Mucosa of descending colon (tissue), 3 donors: ENCODE measurements at places on chromosomes 16 and 17. TPM values are rescaled to one million over a fixed set of nuclear protein-coding genes. Genes with fewer than 3 reads are reported as not detected.

GRCh38 chr17:3903881-3904290 lies 11.0 kb upstream of the CAMKK1 start:
- no peak for DNase-seq

DNA sequence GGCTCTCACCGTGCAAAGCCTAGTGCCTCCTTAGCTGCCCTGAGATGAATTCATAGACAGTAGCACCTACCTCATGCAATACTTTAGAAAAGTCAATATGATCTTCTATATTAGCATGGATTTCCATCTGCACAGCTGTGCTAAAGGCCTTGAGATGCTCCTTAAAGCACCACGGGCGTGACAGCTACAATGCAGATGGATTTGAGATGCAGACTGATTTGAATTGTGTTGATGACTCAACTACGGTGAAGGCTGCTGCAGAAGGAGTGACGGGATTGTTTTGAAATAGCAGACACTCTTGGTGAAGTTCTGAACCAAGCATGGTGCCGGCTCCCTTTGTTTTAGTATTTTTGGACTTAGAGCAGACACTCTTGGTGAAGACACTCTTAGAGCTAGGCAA lies 88.2 kb downstream of the SPECC1 start:
- no peak for DNase-seq

GRCh38 chr16:88865310-88865709 lies 1.1 kb downstream of the PABPN1L start:
- no peak for DNase-seq

DNA sequence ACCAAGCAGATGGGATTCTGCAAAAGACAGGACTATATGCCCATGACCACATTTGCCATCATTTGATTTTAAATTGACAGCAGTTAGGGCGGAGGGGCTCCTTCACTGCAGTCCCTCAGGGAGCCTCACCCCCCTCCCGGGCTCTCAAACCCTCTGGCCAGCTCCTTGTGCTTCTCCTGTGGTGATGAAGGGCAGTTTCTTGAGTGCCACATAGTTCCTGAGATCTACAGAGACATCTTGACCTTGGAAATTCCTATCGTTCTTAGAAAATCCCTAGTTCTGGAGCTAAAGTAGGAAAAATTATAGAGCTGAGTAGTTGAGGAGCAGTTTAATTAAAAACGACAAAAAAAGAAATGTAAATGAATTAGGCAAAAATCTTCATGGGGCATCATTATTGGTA lies 231.5 kb downstream of the CCDC182 start:
- no peak for DNase-seq

GRCh38 chr16:68116256-68116867 lies 31.2 kb downstream of the NFATC3 start:
- DNase-seq = no peak

DNA sequence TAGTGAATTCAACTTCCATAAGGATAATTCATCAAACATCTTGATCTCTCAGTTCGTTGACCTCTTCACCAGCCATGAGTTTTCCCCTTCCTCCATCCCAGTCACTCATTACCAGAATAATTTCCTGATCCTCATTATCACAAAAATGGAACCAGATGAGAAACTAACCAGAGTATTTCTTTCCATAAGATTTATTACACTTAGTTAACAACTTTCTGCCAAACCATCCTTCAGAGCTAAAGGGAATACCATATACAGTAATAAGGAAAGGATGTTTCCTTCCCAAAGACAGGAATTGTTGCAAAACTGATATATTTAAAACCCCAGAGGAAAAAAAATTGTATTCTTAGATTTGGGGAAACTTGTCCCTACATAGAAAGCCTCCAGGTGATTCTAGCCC lies 8.6 kb downstream of the KRTAP29-1 start:
- DNase-seq = no peak

DNA sequence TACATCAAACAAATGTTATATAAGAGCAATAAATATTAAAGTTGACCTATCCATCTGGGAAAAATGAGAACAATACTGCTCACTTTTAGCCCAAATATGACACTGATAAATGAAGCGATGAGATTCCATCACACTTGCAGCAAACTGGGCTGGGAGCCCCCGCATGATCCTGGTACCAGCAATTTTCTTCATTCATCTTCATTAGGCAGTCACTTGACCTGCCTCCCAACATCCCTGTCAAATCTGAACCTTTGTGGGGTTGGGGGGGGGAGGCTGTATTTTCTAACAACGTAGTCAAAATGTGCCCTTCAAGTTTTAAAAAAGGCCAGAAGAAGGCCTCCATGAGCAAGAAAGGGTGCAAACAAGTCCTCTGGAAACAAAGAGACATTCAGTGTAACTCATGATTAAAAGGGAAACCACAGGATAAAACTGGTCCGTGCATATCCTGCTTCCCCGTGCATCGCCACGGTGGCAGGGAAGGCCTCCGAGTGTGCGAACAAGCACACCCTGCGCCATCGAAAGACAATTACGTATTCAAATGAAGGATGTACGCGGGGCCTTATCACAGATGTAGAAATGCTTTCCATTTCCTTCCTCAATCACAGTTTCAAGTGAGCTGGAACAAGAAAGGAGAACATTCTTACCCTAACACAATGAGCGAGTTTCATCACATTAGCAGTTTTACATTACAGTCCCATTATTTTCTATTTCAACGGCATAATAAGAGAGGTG lies 48.4 kb downstream of the TOX3 start:
- DNase-seq = peak; percentile 71

- DNase-seq = no peak
Observed at GRCh38 chr17:65102788-65103187, 34.4 kb upstream of the RGS9 start.

- no peak for DNase-seq
Observed at GRCh38 chr17:66725956-66726355, 109.0 kb upstream of the CACNG5 start.

- no peak for DNase-seq
Observed at GRCh38 chr17:60914078-60914477, 236.4 kb downstream of the BCAS3 start.

GRCh38 chr17:49779156-49779738 lies 9.2 kb upstream of the KAT7 start:
- DNase-seq = no peak

DNA sequence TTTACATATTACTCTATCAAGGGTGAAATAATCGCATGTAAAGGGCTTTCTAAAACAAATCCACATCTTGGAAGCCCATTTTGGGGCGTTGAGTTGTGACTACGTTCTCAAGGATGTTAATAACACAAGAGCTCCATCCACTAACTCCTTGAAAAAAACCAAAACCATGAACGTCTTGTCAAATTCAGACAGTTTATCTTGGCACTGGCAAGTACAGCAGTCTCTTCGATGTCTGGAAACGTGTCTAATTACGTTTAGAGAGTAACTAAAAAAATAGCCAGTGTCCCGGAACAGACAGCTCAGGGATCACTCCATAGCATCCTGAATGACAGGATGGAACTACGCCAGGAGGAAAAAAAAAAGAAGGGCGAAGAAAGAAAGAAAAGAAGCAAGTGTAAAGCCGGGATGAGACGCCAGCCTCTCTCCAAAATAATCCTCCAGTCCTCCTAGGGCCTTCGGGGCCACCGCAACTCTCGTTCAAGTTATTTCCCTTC lies 954 bp downstream of the MYO1D start:
- no peak for DNase-seq

DNA sequence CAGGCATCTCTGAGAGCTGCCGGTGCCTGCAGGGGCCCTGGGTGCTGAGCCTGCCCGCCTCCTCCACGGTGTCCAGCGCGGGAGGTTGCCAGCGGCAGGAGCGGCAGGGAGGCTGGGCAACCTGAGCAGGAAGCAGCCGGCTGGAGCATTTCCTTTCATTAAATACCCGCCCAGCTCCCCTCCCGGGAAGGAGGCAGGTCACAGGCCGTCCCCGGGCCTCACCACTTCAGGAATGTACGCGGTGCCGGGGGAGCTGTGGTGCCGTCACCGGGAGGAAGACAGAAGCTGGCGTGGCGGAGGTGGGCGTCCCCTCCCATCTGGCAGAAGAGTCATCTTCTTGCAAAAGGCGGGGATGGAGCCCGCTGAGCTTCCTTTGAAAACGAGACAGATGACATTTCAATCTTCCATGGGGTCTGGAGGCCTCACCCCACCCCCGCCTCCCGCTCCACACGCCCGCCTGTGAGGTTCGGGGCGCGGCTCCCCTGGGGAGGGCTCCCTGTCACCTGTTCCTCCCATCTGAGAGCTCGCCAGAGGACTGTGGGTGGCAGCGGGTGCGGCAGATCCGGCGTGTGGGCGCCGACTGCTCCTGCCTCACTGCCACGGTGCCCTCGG lies 16.0 kb downstream of the SOX8 start:
- DNase-seq = peak; percentile 32

DNA sequence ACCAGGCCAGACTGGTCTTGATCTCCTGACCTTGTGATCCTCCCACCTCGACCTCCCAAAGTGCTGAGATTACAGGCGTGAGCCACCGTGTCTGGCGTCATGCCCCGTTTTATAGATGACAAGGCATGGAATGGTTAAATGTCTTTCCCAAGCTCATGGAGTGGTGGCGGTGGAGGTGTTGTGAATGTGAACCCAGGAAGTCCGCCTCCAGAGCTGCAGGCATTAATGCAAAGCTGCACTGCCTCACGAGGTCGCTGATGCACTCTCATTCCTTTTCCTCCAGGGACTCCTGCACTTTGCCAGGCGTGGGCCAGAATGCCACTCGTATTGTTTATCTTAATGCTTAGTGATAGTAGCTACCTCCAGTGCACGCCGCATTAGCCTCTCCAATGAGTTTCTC lies 149.6 kb downstream of the WWOX start:
- DNase-seq = peak; percentile 70

DNA sequence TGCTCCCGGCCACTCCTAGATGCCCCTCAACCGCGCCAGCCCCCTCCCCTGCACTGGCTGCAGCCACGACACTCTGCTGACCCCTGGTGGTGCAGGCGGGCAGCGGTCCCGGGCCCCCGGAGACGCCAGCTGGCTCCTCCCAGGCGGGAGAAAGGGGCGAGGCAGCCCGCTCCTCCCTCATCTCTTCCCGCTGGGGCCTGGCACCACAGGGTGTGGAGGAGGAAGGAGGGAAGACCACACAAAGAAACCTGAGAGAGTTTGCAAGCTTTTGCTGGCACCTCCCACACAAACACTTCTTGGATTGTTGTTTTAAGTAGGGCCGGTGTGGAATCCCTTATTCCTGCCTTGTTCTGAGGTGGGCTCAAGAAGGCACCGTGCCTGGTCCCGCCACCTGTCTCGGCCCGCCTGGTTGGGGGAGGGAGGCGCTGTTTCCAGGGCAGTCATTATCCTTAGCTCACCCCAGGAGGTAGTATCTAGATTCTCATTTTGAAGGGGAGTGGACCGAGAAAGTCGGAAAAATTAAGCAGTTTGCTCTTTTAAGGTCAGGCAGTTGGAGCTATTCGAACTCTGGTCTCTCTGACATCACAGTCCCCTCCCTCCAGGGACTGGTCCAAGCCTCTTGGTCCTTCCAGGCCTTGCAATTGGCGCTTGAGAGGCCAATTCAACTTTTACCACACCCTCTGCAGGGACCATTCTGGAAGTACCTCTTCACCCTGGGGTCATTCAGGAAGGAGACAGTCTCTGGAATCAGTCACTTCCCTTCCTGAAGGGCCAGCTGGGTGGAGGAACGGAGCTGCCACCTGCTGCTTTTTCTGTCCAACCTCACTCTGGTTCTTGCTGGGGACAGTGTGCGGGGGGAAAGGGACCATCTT lies 959 bp upstream of the ANKRD13B start:
- DNase-seq = peak; percentile 96

DNA sequence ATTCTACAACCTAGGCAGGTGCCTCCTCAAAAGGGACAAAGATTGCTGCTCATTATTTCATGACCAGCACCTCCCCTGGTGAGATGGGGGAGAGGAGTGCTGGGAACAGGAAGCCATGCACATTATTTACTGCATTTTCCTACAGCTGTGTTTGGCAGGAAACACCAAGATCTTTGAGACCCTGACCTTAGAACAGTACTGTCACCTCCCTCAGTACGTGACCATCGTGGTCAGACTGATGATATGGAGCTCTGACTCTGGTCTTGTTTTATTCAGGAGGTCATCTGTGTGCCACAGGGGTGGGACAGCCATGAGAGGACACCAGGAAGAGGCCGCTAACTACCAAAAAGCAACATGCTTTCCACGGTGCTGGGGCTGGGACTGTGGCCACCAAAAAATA lies 37.4 kb downstream of the USP22 start:
- DNase-seq = no peak

DNA sequence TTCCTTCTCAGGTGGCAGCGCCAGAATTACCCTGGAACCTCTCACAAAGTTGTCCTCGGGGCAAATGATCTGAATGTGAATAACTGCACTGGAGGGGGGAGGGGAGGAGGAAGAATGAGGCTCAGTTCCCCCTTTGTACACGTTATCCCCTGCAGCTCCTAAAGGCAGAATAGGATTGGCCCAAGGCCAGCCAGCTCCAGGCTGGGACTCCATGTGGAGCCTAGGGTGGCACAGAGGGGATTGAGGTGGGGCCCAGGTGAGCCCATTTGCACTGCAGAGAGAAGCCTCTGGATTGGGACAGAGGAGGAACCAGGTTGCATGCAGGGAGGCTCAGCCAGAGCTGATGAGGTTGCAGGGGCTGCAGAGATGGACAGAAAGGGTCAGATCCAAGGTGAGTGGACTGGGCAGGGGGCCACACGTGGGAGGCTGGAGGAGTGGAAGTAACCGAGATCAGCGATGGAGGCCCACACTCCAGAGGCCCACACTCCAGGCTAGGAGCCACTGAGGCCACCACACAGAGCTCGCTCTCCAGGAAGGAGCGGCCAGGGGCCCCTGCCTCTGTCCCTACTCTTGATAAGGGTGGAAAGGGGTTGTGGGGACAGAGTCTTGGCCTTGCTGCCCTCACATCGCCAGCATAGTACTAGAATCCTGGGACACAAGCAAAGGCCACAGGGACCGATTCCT lies 78.6 kb downstream of the RBFOX3 start:
- DNase-seq = no peak

- no peak for DNase-seq
Observed at GRCh38 chr17:81890447-81891302, 711 bp downstream of the ALYREF start.

Gene SMYD4
- total RNA-seq = 19.4 TPM

Gene SERPINF2
- total RNA-seq = 2.9 TPM

Gene SPNS3
- total RNA-seq = not detected

Gene TBL3
- 21.6 TPM for total RNA-seq

Gene C17orf50
- not detected for total RNA-seq

Gene CMTM4
- 91.6 TPM for total RNA-seq

Gene NPTX1
- total RNA-seq = 0.51 TPM

Gene CD300E
- 0.47 TPM for total RNA-seq
